Activated T-helper 1 cell treated with Interleukin-2 at 50 U/mL for 16 hours (primary cell): ENCODE measurements at places on chromosomes 11 and 22.

DNA sequence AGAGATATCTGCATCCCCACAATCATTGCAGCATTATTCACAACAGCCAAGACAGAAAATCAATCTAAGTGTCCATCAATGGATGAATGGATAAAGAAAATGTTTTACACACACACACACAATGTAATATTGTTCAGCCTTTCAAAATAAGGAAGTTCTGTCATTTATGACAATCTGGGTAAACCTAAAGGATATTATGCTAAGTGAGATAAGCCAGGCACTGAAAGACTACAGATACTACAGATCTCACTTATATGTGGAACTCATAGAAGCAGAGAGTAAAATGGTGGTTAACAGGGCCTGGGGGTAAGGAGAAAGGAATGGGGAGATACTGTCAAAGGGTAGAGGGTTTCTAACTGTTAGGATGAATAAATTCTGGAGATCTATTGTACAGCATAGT, 36.0 kb upstream of the EED start:
- no peak for DNase-seq

- DNase-seq: no peak
Observed at GRCh38 chr11:86171627-86172026, 72.9 kb upstream of the EED start.

- no peak for DNase-seq
Observed at GRCh38 chr11:10857459-10857708, 469 bp downstream of the ZBED5 start.

DNA sequence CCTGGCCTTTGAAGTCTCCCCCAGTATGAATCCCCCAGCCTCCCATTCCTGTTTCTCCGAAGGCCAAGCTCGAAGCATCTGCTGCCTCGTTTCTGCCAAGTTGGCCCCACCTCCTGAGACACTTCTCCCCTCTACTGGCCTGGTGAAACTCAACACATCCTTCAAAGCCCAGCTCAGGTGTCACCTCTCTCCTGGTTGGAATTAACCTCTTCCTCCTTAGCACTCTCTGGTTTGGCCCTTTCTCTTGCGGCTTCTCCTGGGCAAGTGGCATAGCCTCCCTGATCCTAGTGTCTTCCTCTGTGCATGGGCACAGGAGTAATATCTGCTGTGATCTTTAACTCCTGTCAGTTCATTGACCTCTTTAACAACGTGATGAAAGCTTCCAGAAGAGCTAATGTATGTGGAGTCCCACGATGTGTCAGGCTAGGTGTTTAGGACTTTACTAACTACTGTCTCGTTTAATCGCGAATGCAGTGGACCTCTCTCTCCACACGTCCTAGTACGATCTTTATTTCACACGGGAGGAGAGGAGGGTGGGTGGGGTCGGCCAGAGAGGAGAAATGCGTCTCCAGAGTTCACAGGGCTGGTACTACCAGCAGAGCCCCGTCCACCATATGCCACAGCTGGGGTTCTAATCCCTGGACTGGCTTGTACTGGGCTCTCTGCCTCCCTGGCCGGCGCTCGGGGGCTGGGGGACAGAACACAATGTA, 826 bp upstream of the PTPRJ start:
- DNase-seq: no peak

GRCh38 chr11:111331711-111332479, 33.5 kb downstream of the POU2AF3 start:
- no peak for DNase-seq

GRCh38 chr11:77548552-77549445, 41.0 kb upstream of the AQP11 start:
- DNase-seq: no peak

DNA sequence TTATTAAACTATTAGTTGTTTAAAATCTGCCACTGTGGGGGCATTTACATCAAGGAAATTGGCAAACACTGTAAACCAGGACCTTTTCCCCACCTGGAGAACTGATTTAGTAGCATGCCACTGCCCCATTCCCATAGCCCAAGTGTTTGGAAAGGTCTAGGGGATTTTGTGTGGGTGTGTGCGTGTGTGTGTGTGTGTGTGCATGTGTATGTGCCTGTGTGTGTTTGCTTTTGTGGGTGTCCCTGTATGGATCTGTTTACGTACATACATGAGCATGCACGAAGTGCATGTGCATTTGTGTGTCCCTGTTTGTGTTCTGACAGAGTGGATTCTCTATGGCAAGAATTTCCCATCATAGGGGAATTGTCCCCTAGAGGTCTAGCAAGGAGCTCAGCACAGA, 62.7 kb upstream of the LMO1 start:
- no peak for DNase-seq
